ENCODE measurements at places on chromosomes 4 and X.
A peak's percentile ranks its signal among the peaks of the same experiment; 100 is the strongest.

GRCh38 chrX:105375816-105376215 lies 155.3 kb upstream of the TEX13A start:
- DNase-seq: no peak

DNA sequence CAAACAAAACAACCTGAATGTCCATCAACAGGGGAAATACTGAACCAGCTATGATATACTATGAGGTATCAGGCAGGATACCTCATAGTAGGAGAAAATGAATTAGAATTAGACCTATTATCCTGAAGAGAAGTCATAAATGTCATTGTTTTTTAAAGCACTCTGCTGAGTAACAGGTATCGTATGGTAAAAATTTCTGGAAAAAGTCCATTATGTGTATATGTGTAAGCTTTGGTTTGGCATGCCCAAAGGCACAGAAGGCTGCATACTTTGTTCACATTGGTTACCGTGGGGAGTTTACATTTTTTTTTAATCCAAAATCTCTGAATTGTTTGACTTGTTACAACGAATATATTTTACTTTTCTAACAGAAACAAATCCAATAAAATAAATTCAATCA lies 70.5 kb downstream of the RPS3A start:
- DNase-seq: no peak

GRCh38 chr4:7266525-7267292 lies 74.4 kb downstream of the SORCS2 start:
- peak; percentile 95 for DNase-seq

GRCh38 chr4:178556796-178557195 lies 1114.6 kb upstream of the AGA start:
- DNase-seq: no peak

Measured in islet precursor cell (in vitro differentiated cells).